Stimulated activated CD4-positive, alpha-beta T cell treated with anti-CD3 and anti-CD28 coated beads, Interleukin-2, amount 100 ng/mL, for 48 hours (primary cell): ENCODE measurements at places on chromosomes 5 and 9.

DNA sequence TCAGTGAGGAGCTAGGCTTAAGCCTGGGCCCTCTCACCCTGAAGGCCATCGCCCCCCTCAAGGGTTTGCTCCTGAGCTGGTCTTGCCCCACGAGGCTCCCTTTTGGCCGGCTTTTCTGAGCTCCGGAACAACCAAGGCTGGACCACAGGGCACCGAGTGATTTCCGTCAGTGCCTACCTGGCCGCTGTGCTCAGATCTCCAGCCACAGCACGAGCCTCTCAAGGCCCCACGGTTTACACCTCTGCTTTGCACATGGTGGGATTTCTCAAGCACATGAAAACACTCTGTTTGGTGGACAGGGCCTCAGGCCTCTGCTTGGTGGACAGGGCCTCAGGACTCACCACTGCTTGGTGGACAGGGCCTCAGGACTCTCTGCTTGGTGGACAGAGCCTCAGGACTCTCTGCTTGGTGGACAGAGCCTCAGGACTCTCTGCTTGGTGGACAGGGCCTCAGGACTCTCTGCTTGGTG lies 15.8 kb downstream of the CLPTM1L start:
- DNase-seq: no peak

- no peak for DNase-seq
These were observed 26.3 kb downstream of the ARSB start for GRCh38 chr5:78958672-78959445.

DNA sequence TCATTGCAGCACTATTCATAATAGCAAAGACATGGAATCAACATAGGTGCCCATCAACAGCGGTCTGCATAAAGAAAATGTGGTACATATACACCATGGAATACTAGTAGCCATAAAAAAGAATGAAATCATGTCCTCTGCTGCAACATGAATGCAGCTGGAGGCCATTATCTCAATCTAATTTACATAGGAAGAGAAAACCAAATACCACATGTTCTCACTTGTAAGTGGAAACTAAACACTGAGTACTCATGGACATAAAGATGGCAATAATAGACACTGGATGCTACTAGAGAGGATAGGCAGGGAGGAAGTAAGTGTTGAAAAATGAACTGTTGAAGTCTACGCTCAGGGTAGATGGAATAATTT lies 203.9 kb upstream of the CDH9 start:
- no peak for DNase-seq

- DNase-seq: no peak
These were observed 13.9 kb downstream of the HMGXB3 start for GRCh38 chr5:150014456-150014855.

- no peak for DNase-seq
These were observed 163.2 kb downstream of the SH3GL2 start for GRCh38 chr9:17742067-17742466.

DNA sequence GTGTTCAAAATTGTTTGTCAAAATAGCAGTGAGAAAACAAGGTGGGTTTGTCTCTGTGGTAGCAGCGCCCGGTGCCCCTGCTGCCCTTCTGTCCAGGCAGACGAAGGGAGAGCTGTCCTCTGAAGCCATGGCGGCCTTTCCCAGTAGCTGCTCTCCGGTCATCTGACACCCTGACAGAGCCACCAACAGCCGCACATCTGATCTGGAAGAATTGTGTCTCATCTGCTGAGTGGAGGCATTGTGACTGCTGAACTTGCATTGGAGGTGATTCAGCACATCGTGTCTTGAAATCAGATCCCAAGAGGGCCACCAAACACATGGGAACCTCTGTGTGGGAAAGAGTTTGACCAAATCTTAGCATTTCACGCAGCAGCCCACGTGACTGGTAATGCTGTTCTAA lies 337.6 kb upstream of the IRX1 start:
- no peak for DNase-seq

DNA sequence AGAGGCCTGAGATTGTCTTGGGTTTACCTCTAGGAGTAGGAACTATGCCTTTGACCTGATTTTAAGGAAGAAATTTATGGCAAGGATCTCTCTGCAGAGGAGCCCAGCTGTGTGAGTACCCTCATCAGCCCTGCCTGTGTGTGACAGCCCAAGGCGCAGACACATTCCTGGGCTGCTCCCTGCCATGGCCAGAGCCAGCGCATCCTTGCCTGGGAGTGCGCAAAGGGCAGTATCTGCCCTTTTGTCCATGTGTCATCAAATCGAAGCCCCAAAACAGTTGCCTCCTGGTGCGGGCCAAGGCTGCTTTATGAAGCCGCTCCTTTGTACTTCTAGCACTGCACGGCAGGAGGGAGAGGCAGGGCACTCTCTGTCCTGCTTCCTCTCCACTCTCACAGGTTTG lies 51.9 kb downstream of the PRRT1B start:
- DNase-seq: no peak

- DNase-seq: no peak
These were observed 18.1 kb downstream of the MYMK start for GRCh38 chr9:133506653-133507038.

DNA sequence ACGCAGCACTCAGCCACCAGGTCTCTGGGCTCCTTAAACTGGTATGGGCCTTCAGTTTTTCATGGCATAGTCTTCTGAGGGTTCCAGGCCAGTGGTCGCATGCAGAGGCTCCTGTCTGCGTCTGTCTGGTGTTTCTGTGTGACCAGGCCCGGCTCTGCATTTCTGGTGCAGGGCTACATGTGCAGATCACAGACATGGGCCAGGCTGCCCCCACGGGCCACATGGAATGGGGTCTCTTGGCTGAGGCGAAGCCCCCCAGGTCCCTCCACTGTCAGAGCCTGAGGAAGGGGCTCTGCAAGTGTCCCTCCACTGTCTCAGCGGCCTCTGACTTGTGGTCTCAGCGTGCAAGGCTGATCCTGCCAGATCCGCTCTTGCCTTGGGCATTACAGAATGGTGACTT lies 15.6 kb upstream of the CARD19 start:
- DNase-seq: no peak
